LNCaP clone FGC (cell line): ENCODE measurements at places on chromosomes 2 and 18.

GRCh38 chr2:140604788-140605187, 1526.0 kb downstream of the LRP1B start:
- DNase-seq: no peak

- DNase-seq: no peak
Measured at GRCh38 chr2:39521876-39522517, 84.9 kb upstream of the MAP4K3 start.

DNA sequence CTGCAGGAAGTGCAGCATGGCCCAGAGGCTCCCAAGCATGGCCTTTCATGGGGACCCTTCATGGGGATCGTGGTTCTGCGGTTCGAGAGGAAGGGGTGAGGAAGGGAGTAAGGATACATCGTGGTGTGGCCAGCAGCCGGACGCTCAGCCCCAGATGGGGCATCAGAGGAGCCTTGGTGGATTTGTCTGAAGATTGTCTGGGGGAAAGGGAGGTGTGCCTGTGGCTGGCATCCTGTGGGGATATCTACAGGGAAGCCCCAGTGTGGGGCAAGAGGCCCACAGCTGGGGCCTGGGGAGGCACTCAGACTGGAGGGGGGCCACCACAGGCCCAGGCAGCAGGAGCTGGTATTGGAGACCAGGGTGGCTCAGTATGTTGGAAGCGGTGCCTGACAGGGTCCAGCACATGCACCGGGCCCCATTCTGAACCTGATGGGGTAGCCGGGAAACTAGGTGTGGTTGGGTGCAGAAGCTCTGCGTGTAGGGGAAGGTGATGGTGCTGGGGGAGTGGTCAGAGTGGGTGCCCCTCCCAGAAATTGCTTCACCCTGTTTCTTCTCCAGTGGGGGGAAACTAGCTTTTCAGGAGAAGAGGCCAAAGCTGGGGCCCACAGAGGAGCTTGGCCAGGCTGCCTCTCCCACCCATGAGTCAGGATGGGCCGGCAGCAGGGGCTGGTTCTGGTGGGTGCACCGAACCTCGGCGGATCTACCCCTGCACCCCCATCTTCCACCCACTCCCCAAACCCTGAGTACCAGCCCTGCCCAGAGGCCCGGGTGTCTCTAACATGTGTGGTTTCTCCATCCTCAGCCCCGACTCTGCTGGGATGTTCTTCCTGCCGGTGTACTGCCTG, 274.4 kb upstream of the HDAC4 start:
- no peak for DNase-seq

DNA sequence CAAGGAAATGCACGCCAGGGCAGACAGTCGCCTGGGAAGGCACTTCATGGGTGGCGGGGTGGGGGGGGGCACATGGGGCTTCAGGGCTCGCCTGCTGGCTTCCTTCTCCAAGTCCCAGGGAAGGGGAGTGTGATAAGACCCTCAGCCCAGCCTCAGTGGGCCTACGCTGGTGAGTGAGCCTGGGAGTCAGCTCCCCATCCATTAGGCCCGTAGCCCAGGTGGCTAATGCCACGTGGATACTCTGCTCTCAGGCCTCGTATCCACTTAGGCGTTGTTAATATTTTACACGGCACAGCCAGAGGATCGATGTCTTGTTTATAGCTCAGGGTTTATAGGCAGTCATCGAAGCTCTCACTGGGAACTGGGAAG, 47.1 kb downstream of the KCNIP3 start:
- no peak for DNase-seq

DNA sequence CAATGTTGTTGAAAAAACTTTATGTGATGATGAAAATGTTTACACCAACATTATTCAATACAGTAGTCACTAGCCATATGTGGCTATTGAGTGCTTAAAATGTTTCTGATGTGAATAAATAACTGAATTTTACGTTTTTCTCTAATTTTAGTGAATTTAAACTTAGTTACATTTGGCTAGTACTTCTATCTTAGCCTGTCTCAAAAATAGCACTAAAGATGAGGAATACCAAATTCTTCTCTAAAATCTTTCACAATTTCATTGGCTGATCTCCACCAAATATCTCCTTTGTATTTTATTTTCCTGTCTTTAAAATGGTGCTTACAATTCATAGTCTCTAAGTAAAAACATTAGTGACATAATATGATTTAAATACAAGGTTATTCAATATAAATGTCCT, 83.7 kb upstream of the RND3 start:
- DNase-seq: no peak

GRCh38 chr2:72938455-72938854, 21.1 kb downstream of the EMX1 start:
- no peak for DNase-seq

DNA sequence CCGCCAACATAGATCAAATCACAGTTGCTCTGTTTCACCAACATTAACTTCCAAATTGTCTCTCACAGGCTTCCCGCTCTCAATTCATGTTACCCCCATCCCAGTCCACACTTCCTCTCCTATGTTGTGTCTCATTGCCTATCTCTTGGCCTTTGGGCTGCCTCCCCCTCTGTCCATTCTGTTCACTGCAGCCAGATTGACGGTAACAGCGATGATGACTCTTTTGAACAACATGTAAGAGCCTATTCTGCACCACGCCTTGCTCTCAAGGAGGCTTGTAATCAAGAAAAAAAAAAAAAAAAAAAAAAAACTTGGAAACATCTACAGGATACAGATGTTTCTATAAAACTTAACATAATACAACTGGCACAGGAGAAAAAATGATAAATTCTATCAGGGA, 77.3 kb upstream of the RMDN2 start:
- no peak for DNase-seq

GRCh38 chr2:201203916-201204654, 21.1 kb downstream of the CASP10 start:
- no peak for DNase-seq

- DNase-seq: no peak
Measured at GRCh38 chr18:45565280-45565970, 49.9 kb upstream of the SLC14A2 start.

GRCh38 chr2:145286716-145287275, 766.9 kb upstream of the ZEB2 start:
- DNase-seq: no peak

- no peak for DNase-seq
Measured at GRCh38 chr2:154381931-154382794, 316.3 kb upstream of the KCNJ3 start.

DNA sequence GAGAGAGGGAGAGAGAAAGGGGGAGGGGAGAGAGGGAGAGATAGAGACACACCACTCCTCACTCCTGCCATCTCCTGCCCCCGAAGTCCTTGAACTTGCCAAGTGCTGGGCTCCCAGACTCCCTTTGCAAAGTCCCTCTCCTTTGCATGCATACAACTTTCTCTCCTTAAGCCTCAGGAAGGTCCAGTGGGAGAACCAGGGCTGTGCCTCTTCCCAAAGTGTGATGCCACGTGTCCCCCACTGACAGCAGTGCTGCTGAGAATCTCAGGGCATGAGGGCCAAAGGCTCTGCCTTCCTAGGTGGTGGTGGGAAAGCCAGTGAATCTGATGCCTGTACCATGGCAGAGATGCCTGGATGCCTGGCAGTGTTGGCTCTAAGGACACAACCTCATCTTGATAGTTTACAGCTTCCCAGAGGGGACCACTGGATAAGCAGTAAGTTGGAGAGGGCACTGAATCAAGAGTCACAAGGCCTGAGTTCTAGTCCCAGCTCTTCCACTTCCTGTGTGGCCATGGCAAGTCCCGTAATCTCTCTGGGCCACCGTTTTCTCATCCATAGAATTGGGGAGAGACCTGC, 103.4 kb downstream of the CLIP4 start:
- no peak for DNase-seq

- DNase-seq: no peak
Measured at GRCh38 chr2:74439803-74440377, 1.8 kb downstream of the RTKN start.

DNA sequence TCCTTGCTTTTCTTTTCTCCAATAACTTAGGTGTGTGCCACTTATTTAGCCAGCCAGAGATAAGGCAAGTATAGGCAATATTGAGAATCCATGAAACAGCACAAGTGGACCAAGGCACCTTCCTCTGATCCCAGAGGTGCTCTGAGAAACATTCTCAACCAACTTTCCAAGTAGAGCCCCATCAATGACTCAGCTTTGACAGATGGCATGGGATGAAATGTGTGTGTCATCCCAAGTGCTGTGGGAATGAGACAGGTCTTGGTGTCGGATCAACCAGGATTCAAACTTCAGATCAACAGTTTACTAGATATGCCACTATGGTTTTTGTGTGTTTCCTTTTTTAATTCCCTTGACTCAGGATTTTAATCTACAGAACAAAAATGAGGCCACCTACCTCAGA, 164.0 kb downstream of the GRB14 start:
- no peak for DNase-seq

GRCh38 chr2:216949700-216950413, 90.0 kb upstream of the TNP1 start:
- no peak for DNase-seq

GRCh38 chr18:12091538-12092141, 2.0 kb upstream of the ANKRD62 start:
- no peak for DNase-seq

GRCh38 chr2:216346781-216347180, 25.5 kb downstream of the MARCHF4 start:
- no peak for DNase-seq

DNA sequence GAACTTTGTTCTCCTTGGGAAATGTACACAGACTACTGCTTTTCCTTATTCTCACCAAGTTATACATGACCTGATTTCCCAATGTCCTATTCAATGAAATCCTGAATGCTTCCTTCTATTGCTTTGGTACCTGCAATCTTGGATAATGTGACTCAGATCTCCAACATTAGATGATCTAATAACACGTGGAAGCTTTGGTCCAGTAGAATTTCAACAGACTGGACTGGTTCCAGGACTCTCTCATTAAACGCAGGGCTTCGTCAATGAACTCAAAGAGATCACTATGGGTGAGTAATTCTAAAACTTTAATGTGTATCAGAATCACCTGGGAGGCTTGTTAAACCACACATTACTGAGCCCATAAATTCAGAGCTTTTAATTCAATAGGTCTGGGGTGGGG, 413.6 kb upstream of the KCNH7 start:
- DNase-seq: no peak

DNA sequence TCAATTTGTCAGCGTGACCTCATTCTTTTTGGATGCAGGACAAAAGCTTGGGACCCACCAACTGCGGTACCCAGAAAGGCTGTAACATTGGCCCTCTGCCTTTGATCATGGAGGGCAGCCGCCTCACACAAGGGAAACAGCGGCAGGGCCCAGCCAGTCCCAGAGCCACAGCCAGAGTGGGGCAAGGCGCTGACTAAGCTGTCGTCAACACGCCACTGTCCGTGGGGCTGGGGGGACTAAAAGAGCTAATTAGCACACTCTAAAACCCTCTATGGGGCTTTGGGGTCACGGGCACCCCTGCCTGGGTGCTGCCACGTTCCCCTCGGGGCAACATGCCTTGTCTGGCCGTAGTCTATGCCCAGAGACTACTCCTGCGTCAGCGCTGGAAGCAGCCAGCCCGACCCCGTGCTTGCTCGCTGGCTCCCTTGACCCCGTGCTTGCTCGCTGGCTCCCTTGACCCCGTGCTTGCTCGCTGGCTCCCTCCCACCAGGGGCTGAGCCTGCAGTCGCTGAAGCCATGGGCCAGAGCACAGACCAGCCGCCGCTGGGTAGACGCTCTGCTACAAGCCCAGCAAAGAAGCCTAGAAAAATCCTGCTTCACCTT, 598.4 kb downstream of the MBD2 start:
- DNase-seq: no peak

DNA sequence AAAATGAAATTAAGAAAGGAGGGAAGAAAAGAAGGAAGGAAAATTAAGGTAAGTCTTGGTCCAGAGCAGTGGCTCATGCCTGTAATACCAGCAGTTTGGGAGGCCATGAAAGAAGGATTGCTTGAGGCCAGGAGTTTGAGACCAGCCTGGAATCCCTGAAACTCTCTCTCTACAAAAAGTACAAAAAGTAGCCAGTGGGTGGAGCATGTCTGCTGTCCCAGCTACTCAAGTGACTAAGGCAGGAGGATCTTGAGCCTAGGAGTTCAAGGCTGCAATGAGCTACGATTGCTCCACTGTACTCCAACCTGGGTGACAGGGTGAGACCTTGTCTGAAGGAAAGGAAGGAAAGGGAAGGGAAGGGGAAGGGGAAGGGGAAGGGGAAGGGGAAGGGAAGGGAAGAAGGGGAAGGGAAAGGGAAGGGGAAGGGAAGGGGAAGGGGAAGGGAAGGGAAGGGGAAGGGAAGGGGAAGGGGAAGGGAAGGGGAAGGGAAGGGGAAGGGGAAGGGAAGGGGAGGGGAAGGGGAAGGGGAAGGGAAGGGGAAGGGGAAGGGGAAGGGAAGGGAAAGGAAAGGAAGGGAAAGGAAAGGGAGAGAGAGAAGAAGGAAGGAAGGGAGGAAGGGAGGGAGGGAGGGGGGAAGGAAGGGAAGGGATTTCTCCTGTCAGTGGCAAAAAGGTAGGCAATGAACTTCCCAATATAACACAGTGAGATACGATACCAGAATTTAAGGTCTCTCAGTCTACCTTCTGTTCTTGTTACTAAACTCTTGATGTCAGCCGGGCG, 412.8 kb downstream of the CMPK2 start:
- DNase-seq: no peak

- DNase-seq: no peak
Measured at GRCh38 chr18:23584019-23584983, 2.0 kb downstream of the NPC1 start.

DNA sequence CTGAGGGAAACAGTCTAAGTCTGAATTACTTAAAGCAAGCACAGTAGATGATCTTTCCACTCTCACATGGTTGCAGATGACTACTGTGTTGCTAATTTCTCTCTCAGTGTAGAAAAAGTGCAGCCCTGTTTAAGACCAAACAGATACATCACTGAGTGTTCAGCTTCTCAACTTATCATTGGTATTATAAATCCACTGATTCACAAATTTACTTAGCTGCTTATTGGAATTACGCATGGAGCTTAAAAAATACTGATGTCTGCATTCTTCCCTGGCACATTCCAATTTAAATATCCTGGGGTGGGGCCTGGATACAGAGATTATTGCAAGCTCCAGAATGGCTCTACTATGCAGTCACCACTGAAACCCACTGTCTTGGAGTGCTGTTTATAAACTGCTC, 411.2 kb downstream of the RND3 start:
- no peak for DNase-seq
